Neuronal stem cell (in vitro differentiated cells): ENCODE measurements at places on chromosomes 2 and 18.
A peak's percentile ranks its signal among the peaks of the same experiment; 100 is the strongest.

- no peak for DNase-seq
Measured at GRCh38 chr18:58272779-58273435, 228.9 kb downstream of the NEDD4L start.

- DNase-seq, result no peak
Measured at GRCh38 chr2:219082332-219082958, 21.7 kb upstream of the IHH start.

DNA sequence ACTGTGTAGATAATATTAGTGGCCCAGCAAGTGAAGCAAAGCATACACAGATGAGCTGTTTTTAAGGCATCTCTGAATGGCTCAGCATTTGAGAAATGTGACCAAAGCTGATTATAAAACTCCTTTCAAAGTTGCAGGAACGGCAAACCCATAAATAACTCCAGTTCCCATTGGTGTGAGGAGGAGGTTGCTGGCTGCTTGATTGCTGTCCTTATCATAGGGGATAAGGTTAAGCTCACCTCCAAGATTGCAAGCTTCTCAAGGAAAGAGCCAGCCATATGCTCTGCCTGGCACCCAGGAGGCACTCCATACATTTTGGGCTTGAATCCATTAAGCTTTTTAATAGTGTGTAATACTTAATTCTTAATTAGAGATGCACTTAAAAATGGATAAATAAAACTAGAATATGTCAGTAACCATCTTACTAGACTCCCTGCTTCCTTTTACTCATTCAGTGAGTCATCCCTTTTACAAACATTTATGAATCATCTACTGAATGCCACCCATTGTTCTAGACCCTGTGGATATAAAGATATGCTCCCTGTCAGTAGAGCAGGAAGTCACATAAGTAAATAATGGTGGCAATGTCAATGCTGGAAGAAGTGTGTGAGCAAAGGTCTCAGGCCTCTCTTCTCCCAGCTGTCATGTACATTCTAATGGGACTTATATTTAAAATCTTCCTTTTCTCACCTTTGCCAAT is 99.3 kb downstream of the SPATS2L start:
- no peak for DNase-seq

DNA sequence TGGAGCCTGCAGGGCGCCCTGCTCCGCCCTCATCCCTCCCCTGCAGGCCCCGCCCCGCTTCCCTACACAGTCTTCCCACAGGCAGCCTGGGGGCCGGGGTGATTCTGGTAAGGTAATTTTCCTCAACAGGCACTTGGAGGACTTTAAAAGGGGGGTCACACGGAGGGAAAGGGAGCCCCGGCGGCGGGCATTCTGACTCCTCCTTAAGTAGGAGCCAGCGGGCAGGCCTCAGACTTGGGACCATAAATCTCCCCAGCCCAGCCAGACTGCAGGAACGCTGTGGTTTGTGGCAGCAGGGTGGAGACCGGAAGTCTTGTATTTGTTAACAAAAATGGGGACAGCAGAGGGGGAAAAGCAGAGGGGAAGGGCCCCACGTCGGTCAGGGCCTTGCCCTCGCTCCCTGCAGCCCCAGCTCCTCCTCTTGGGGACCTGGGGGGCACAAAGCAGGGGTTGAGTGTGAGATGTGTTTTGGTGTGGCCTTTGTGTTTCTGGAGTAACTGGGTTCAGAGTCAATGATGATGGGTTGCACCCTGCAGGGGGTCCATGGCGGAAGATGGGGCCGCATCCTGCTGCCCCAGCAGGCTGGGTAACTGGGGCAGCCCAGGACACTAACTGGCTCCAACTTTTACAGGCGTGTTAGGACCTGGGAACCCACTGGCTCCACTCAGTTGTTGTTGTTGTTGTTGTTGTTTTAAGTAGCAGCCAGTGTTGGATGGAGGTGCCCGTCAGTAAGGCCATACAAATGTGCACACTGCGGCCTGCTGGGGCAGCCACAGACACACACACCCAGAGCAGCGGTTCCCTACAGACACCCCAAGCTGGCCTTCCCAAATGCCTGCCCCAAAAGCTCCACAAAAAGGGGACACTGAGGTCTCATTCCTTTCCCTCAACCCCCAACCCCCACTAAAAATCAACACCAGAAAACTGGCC is 27.7 kb downstream of the SMAD7 start:
- no peak for DNase-seq

- DNase-seq, result no peak
Measured at GRCh38 chr2:208793434-208793833, 386.8 kb downstream of the PTH2R start.

- no peak for DNase-seq
Measured at GRCh38 chr18:40531051-40531450, 1424.0 kb upstream of the PIK3C3 start.

GRCh38 chr18:67001052-67001451 is 397.2 kb upstream of the CDH19 start:
- no peak for DNase-seq

GRCh38 chr2:81648370-81648769 is 1343.8 kb upstream of the LRRTM1 start:
- DNase-seq, result no peak

DNA sequence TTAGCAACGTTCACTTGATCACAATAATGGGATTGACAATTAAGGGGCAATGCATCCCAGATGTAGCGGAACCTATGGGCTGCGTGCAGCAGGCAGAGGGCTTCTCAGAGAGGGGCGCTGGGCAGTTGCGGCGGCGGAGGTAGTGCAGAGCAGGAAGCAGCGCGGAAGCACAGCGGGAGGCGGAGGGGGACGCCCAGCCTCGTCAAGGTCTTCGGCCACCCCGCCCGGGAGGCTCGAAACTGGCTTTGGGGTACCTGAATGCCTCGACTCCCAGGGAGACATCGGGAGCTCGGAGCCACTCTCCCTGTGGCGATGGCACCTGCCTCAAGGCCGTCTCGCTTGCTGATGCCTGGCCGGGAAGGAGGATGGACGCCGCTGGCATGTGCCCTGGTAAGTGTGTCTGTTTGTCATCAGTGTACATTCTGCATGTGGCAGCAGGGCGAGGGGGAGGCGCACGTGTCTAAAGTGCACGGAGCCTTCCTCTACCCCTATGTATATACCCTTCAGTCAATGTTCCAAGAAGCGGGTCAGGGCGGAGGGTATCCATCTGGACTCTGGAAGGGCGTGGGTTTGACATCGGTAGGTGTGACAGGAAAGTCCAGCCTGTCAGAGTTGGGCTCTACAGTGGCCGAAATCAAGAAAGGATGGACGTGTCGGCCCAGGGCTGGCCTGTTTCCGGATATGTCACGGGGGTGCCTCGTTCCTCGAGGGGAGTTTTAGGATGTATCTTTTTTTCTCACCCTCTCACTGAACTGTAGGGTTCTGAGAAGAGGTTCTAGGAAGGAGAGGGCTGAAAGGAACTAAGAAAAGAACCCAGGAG is 7.5 kb upstream of the SP9 start:
- DNase-seq, result no peak

DNA sequence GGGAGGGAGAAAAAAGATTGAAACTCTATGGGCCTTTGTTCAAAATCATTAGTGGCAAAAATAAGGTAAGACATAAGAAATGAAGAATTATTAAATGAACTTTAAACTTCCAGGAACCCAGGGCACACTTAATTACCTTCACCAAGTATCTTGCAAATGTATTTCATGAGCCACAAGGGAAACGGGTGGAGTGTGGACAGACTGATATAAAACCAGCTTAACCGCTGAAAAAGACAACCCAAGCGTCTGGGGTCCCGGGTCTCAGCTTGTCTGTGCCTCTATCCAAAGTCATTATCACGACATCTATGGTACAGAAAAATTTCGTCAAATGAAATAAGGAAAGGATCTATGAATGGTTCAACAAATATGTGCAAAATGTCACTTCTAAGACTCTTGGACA is 13.9 kb upstream of the MBOAT2 start:
- no peak for DNase-seq

GRCh38 chr18:12236934-12237832 is 17.0 kb upstream of the CIDEA start:
- DNase-seq, result peak; percentile 64

DNA sequence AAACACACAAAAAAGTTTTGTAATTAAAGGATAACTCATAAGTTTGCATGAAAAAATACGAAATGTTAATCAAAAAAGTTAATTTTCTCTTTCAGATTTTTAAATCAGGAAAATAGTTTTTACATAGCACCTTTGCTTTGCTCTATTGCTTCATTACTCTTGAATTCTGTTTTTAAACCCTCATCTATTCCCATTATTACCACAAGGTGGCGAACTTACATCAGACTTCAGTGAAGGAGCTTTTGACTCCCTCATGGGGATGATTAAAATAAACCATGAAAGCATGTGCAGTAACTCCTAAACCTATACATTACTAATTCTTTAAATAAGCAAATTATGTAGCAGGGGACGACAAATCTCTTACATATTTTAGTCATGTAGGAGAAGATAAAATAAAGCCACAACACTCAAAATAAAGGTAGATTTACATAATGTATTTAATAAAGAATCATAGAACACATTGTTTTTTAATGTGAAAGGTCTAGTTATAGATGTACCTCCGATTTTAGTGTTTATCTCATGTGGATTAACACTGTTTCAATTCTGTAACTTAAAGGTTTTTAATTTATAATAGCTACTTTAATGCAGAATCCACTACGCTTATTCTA is 105.2 kb downstream of the NETO1 start:
- peak; percentile 56 for DNase-seq

- DNase-seq, result no peak
Measured at GRCh38 chr2:126413079-126413478, 242.9 kb upstream of the GYPC start.

GRCh38 chr2:2191110-2191707 is 139.9 kb downstream of the MYT1L start:
- DNase-seq, result no peak

- DNase-seq, result no peak
Measured at GRCh38 chr2:224671731-224672130, 44.4 kb downstream of the CCDC195 start.

DNA sequence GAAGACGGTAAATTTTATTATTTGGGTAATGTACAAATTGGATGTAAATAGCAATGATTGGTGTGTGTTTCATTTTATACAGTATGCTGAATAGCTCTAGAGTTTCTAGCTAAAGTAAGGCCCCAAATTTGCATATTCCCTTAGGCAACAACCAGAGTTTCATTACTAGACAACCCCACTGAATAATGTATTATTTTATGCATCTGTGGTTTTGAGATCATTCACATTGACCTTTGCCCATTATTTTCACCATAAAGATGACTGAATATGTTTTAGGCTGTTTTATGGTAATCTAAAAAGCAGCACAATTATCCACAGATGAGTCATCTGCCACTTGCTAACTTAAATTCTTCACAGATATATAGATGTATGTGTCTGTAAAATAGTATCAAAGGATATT is 44.5 kb upstream of the C2orf74 start:
- DNase-seq, result no peak

DNA sequence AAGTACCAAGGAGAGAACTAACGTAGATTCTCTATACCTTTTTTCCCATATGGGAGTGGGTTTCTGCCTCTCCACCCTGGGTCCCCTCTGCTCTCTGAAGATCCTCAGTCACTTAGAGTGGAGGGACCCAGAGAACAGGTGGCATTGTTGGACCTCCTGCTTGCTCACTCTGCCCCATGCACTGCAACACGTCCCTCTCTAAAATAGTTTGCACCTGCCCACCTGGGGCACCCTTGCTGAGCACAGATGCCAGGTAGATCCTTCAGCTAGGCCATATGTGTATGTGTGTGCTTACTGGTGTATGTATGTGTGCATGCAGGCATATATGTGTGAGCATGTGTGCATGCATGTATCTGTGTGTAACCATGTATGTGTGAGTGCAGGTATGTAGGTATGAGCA is 2.2 kb downstream of the IL36RN start:
- no peak for DNase-seq
